Stimulated activated CD8-positive, alpha-beta memory T cell treated with anti-CD3 and anti-CD28 coated beads, Interleukin-4, amount 100 ng/mL, for 1 hour (primary cell): ENCODE measurements at places on chromosomes 5 and 9.

- DNase-seq: no peak
These were observed 35.7 kb downstream of the DPYSL3 start for GRCh38 chr5:147474140-147474539.

DNA sequence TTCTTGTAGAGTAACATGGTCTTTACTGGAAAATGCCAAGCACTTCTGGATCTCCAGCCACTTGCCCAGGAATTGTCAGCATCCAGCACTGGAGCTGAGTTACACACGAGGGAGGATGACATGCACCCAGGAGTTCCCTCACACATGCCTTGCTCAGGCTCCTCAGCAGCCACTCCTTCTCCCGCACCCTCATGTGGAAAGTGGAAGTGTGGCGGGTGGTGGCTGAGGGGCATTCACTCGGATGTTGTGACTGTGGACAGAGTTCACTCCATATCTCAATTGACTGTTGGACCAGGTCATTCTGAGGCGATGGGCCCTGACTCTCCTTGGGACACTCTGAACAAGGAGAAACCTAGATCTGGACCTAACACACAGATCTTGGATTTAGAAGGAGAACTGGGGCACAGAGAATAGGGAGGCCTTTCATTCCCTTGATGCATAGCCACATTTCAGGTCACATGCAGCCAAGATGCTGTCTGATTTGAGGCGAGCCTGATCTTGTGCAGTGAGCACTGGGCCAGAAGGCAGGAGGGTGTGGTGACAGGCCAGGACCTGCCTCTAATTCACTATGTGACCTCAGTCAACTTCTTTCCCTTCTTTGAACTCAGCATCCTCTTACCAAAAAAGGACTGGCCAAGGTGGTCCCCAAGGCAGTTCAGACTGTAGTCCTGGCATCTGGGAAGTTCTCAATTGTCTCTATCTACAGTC is 62.1 kb downstream of the CYSTM1 start:
- DNase-seq: no peak

DNA sequence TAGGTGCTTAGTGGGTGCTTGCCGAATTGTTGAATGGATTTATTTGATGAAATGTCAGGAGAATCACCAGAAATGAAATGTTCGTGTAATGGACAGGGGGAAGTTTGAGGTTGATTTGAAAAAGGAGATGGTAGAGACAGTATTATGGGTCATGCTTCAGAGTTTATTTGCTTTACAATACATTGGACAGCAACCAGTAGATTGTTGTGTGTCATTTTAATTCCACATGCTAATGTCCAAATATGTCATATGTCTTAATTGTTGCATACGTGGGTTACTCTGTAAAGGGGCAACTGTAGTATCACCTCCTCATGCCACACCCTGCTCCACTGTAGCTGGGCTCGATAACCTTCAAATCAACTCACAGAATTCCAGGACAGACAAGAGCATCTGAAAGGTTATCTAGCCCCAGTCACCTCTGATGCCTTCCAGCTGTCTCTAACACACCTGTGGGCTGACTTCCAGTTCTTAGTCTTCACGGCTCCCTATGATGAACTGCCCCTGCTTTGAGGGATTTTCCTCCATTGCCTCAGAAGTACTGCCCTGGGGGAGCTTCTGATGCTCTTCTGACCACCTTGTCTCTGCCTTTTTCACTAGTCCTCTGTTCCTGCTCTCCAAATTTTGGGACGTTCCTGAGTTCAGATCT is 1.7 kb downstream of the PDCD1LG2 start:
- no peak for DNase-seq

DNA sequence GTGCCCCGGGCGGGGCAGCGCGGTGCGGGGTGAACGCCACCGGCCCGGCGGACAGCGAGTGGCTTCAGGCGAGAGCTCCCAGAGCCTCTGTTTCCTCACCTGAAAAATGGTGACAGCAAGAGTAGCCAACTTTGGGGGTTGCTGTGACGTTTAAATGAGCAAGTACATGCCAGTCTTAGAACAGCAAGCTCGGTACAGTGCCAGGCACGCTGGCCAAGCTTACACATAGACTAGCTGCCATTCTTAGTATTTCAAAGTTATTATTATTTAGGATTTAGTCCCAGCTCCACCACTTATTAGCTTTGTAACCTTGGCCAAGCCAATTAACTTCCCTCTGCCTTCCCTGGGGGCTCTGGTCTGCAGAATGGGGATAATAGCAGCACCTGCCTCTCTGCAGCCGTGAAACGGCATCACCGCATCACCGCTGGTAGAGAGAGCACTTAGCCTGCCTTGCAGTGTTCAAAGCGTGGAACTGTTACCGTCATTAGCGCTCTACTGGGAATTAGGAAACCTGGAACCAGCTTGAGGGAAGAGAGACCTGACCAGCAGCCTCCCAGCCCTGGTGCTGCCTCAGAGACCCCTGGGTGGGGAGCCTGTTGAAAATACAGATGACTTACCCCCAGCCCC is at the start of gene C9orf50:
TSS of gene C9orf50 (minus strand) at position 433 of the 627 bp plus-strand sequence. CDS start 527 bp downstream, outside the sequence.
- no peak for DNase-seq

DNA sequence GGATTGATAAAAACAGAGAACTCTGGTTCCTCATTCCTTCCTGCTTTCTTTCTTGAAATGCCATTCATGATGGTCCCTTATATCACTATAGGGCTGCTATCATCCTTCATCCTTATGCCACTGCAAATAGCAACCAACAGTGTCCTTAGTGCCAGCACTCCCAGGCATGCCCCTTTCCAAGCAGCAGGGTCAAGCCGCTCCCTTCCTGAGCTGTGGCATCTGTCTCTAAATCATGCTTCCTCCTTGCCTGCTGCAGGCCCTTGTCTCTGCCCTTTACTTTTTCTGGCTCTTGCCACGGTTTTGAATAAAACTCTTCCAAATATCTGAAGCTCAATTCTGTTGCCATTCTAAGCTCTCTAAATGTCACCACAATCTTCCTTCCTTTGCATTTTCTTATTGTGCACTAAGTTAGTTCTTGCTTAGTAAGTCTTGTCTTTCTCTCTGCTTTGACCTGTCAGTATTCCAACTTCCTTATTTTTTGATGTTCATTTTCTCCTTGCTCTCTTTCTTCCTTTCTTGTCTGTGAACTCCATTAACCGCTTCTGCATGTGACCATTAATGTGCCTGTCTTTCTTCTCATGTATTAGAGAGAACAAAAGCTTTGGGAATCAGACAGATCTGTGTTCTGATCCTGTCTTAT is 19.9 kb downstream of the TLR4 start:
- DNase-seq: no peak

GRCh38 chr9:113462781-113463286 is 693 bp upstream of the RGS3 start:
- no peak for DNase-seq

GRCh38 chr5:78594610-78595457 is 53.7 kb downstream of the LHFPL2 start:
- no peak for DNase-seq

DNA sequence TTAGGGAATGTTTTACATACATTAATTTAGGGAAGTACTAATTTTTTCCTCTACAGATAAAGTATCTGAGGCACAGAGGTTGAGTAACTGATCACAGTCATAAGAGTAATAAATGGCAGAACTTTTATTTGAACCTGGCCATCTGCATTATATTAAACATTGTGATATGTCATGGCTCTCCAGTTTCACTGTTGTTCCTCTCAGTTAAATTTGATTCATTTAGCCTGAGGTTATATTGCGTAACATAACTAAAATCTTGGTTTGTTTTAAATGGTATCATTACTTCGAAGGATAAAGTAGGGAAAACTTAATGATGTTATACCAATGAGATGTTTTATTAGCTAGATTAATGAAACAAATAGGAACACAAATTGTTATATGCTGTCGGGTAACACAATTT is 284.4 kb downstream of the KDM4C start:
- no peak for DNase-seq

DNA sequence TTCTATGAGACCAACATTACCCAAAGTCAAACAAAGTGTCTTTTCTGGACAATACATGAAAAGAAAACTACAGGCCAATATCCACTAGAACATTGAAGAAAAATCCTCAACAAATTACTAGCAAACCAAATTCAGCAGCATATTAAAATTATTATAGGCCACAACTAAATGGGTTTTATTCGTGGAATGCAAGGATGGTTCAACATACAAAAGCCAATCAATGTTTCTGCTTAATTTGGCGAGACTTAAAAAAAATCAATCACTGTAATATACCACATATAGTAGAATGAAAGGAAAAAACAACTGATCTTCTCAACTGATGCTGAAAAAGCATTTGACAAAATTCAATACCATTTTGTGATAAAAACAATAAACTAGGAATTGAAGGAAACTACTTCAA is 51.8 kb upstream of the FNIP1 start:
- no peak for DNase-seq
